Fibroblast of skin of left biceps (primary cell): ENCODE measurements at places on chromosomes 2 and 18.

DNA sequence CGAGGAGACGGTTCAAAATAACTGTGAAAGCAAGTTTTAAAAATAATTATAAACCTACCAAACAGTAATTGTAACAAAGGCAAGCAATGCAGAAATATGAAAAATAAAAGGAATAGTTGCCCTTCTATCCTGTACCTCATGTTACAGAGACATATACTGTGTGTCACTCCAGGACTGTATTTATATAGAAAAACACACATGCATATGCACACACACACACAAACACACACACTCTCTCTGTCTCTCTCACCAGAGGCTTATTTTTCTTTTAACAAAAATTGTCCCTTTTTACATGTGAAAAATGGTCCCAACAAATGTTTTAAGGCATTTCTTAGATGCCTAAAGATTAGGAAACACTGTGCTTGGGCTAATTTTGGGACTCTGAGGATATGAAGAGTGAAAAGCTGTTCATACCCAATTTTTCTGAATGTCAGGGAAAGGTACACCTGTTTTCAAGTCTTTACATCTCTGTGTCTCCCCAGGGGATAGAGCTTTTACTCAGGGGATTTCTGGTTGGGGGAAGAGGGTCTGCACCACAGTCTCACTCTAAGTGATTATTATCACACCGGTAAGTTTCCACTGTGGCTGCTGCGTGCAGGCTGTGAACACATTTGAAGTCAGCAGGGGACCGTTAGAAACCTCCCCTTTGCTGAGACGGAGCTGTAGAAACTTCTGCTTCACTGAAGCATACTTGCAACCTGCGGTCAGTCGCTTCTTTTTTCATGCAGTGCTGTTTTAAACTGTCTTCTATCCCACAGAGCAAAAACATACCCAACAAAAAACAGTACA is 51.4 kb upstream of the SPAG16 start:
- DNase-seq = no peak

DNA sequence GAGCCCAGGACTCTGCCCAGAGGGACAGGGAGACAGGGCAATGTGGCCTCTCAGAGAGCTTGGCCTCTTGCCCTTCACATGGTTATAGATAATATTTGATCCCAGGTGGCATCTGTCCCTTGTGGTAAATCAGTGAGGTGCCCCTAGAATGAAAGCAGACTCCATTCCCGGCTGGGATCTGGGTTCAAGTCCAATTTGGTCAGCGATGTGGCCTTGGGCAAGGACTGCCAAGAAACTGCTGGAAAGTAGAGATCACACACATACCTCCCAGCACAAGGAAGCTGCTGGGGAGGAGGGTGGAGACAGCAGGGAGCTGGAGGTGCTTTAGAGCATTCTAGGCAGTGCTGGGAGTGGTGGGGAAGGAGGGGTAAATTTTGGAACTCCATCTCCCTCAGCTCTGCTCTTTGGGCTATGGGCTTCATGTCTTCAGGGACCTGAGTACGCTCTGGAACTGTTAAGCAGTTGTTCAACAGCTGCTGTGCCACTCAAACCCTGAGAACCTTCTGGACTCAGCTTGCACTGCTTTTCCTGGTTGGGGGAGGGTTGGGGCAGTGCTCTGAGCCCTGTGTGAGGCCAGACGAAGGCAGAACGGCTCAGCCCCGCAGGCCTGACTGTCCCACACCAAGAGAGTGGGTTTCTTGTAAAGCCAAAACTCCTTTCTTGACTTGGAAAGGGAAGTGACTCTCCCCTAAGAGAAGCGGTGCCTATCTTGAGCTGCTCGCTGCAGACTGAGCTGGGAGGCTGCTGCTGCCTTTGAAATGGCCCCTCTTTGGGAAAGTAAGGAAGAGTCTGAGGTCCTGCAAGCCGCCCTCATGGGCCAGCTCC is 23.0 kb downstream of the INPP5D start:
- DNase-seq = no peak

DNA sequence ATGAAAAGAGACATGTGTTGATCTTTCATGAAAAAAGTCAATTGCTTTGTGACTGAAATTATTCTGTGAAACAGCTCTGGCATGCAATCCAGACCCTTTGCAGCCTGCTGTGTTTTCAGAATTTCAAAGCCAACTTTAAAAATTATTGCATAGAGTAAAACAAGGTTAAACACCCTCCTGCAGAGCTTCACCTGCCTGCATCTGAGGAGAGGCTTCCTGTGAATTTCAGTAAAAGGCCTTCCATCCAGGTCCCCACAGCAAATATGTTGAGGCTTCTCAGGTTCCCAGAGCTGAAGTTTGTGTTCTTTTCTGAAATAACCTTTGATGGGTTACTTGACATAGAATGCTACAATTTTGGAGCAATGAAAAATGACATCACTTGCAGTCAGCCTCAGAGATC is 4.1 kb downstream of the XIRP2 start:
- no peak for DNase-seq

- no peak for DNase-seq
Observed at GRCh38 chr2:99762714-99763113, 272.9 kb upstream of the REV1 start.

- DNase-seq = no peak
Observed at GRCh38 chr2:121727332-121727731, 9.3 kb downstream of the NIFK start.

DNA sequence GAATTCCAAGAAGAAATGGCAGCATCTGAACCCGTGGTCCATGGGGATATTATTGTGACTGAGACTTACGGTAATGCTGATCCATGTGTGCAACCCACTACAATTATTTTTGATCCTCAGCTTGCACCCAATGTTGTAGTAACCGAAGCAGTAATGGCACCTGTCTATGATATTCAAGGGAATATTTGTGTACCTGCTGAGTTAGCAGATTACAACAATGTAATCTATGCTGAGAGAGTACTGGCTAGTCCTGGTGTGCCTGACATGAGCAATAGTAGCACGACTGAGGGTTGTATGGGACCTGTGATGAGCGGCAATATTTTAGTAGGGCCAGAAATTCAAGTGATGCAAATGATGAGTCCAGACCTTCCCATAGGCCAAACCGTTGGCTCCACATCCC is 34.4 kb upstream of the DSG3 start:
- no peak for DNase-seq

GRCh38 chr2:233287871-233288270 is 19.7 kb upstream of the SAG start:
- DNase-seq = no peak
